ENCODE measurements at places on chromosomes 7 and 10. TPM values are rescaled to one million over a fixed set of nuclear protein-coding genes. Genes with fewer than 3 reads are reported as not detected.

IFIT1B gene
- total RNA-seq = not detected

PRKAR2B gene
- 6.9 TPM for total RNA-seq

CPN1 gene
- total RNA-seq = not detected

PKD2L1 gene
- not detected for total RNA-seq

SPDYE5 gene
- total RNA-seq = not detected

CDNF gene
- total RNA-seq = 1.2 TPM

RET gene
- total RNA-seq = 0.27 TPM

ACTL6B gene
- not detected for total RNA-seq

GPRIN2 gene
- not detected for total RNA-seq

CYP26C1 gene
- 0.09 TPM for total RNA-seq

C7orf33 gene
- not detected for total RNA-seq

PIK3CG gene
- not detected for total RNA-seq

ACSM6 gene
- not detected for total RNA-seq

ERVW-1 gene
- not detected for total RNA-seq

EIF5AL1 gene
- 1.5 TPM for total RNA-seq

PTF1A gene
- not detected for total RNA-seq

GPR26 gene
- total RNA-seq = not detected

DDX56 gene
- total RNA-seq = 14.6 TPM

PPP1R17 gene
- not detected for total RNA-seq

IRF5 gene
- not detected for total RNA-seq

KCP gene
- 1.6 TPM for total RNA-seq

SFRP5 gene
- total RNA-seq = not detected

CNPY1 gene
- total RNA-seq = not detected

CYP26A1 gene
- not detected for total RNA-seq

TMUB1 gene
- total RNA-seq = 11.7 TPM

RBM28 gene
- total RNA-seq = 66.7 TPM

TEX36 gene
- total RNA-seq = 2.1 TPM

CUBN gene
- 3.4 TPM for total RNA-seq

OR2A42 gene
- not detected for total RNA-seq

HOXA6 gene
- total RNA-seq = not detected

SLC26A5 gene
- total RNA-seq = not detected

RARRES2 gene
- total RNA-seq = 1.4 TPM

GALNT17 gene
- not detected for total RNA-seq

PWWP2B gene
- total RNA-seq = 7.2 TPM
